ENCODE measurements at places on chromosomes 4 and X.

DNA sequence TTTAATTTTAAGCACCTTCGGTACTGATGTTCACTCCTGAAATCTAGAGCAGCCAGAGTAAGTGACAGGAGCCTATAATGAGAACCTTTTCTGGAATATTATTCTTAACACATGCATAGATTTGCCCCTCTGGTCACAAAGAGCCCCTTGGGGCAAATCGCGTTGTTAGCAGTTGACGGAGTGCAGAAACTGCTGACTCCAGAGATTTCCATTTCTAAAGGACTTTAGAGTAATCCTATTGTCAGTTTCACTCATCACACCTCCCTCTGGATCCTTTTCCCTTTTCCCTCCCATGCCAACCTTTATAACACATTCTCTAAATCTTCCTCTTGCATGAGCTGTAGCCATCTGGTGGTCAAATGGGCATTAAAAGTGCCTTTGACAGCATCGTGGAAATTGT, 264.9 kb upstream of the PRPS2 start:
- DNase-seq, result no peak

- no peak for DNase-seq
These were observed 144.8 kb downstream of the FAT4 start for GRCh38 chr4:125459531-125459930.

DNA sequence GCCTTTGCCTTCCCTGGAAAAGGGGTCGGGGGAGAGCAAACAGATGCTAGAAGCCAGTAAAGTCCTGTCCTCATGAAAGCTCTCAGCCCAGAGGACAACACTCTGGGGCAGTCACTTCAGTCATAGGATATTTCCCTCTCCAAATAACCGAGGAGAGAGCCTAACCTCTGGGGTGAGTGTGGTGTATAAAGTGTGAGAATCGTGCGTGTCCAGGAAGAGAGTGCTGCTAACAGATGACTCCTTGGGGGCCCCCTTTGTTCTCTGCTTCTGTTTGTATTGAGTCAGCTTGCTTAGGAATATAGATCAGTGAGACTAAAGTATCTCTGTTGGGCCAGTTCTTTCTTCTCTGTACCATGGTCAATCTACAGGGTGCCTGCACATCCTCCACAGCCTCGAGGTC, 247.2 kb downstream of the PALLD start:
- no peak for DNase-seq

DNA sequence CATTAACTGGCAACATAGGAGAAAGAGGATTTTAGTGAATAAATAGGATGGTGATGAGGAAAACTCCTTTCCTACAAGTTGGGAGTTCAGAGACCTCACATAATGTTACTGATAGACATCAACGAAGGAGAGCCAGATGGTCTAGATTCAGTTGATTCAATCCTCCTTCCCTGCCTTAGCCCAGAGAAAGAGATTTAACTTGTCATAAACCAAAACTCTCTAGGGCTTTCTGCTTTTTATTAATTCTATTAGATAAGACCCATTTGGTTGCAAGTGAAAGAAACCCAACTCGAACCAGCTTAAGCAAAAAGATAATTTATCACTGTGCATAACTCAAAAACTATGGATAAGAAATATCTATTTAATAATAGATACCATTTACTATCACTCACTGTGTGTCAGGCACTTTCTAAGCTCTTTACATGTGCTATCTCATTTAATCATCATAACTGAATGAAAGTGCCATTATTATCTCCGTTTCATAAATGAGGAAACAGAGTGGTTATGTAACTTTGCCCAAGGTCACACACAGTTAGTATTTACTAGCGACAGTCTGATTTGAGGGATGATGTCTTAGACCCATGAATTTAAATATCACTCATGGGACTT, 4.3 kb upstream of the UNC5C start:
- no peak for DNase-seq

DNA sequence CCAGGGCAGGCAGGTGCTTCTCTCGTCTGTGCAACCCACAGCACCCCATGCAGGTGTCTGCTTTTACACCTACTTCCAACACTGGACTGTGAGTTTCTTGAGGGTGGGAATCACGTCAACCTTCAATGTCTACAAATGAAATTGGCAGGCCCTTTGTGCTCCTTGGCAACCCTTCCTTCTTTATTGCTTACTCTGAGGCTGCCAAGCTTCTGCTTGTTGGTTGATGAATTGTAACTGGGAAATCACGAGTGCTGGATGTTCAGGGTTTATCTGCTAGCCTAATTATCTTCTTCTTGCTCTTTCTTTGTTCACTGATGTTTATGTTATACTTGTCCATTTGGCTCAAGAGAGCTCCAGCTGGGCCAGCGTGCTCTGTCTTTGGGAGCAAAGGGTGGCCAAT, 2.5 kb upstream of the DGAT2L6 start:
- no peak for DNase-seq

GRCh38 chr4:88549815-88550214, 26.2 kb upstream of the PYURF start:
- DNase-seq, result no peak

DNA sequence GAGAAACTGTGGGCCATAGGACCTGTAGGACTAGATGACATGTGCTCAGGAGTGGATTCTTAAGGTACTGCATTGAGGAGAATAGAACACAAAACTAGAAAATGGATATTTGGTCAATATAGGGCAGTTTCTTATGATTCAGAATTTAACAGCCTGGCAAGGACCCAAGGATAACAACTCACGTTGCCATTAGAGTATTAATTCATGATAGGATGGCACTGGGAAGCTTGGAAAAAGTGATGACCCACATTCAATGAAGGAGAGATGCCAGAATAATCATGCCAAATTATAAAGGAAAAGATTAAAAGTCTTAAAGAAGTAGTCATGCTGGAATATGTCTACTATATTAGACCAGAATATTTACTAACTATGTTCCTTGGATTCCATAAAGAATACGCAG, 594.5 kb downstream of the ANKRD50 start:
- DNase-seq, result no peak

GRCh38 chr4:89306486-89307177, 968 bp downstream of the GPRIN3 start:
- DNase-seq, result no peak

- DNase-seq, result no peak
These were observed 71.5 kb downstream of the TMEM47 start for GRCh38 chrX:34585561-34585960.

GRCh38 chr4:106062452-106062875, 167.2 kb downstream of the NPNT start:
- no peak for DNase-seq

DNA sequence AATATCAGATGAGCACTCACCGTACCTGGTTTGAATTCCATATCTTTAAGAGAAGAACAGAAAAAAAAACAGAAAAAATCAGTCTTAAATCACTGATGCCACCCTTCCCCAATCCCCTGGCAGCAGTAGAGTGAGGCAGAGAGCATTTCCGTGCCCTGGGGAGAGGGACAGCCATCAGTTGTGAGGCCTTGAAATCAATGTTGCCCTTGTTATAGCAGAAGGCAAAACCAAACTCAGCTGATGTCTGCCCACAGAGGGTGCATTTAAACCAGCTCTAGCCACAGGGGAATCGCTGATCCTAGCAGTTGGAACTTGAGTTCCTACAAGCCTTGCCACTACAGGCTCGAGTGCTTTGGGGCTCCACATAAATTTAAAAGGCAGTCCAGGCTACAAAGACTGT, 338.5 kb upstream of the FMR1 start:
- no peak for DNase-seq

DNA sequence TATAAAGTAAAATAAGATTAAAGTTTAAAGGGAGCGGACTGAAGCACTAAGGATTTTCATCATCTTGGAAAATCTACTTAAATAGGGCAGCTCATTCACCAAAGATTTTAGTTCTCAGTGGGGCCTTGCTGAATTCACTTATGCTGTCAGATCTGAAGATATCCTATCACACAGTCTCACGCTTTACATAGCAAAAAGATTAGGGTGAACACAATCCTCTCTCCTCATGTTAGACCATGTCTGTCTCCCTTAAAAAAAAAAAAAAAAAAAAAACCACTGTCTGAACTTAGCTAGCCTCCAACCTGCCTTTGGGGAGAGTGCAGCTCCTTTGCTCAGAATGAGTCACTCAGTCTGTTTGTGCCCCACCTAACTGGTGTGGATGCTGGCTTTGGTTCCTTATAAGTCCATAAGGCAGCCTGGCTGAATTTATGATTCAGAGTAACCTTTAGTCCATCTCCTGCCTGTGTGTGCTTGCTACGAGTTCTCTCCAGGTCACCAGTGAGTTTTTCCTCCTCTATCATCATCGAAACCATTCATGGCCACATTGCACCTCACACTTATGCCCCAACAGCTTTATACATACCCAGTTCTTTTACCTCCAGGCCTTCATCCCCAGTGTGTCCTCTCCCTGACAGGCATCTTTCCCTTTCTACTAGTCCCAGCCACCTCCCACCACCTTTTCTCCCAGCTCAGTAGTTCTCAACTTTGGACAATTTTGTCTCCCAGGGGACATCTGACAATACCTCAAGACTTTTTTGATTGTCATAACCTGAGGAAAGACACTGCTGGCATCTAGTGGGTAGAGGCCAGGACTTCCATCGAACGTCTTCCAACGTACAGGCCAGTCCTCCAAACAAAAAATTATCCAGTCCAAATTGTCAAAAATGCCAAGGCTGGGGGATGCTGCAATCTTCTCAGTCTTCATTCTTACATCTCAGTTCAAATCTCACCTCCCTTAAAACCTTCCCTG, 220.7 kb upstream of the EMCN start:
- no peak for DNase-seq

GRCh38 chr4:172007889-172008288, 194.7 kb downstream of the GALNTL6 start:
- no peak for DNase-seq

DNA sequence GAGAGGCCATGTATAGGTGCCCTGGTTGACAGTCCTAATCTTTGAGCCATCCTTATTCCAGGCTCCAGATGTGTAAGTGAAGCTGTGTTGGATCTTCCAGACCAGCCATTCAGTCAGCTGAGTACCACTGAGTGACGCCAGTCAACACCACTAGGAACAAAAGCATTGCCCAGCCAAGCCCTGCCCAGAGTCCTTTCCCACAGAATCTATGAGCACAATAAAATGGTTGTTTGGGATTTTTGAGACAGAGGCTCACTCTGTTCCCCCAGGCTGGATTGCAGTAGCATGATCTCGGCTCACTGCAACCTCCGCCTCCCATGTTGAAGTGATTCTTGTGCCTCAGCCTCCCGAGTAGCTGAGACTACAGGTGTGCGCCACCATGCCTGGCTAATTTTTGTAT, 262.5 kb downstream of the BCOR start:
- DNase-seq, result no peak

DNA sequence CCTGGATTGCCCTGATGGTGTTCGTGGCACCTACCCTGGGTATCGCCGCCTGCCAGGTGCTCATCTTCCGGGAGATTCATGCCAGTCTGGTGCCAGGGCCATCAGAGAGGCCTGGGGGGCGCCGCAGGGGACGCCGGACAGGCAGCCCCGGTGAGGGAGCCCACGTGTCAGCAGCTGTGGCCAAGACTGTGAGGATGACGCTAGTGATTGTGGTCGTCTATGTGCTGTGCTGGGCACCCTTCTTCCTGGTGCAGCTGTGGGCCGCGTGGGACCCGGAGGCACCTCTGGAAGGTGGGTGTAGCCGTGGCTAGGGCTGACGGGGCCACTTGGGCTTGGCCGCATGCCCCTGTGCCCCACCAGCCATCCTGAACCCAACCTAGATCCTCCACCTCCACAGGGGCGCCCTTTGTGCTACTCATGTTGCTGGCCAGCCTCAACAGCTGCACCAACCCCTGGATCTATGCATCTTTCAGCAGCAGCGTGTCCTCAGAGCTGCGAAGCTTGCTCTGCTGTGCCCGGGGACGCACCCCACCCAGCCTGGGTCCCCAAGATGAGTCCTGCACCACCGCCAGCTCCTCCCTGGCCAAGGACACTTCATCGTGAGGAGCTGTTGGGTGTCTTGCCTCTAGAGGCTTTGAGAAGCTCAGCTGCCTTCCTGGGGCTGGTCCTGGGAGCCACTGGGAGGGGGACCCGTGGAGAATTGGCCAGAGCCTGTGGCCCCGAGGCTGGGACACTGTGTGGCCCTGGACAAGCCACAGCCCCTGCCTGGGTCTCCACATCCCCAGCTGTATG, 1.8 kb downstream of the AVPR2 start:
- DNase-seq, result no peak

- no peak for DNase-seq
These were observed 69.7 kb upstream of the TFDP3 start for GRCh38 chrX:133287860-133288259.

DNA sequence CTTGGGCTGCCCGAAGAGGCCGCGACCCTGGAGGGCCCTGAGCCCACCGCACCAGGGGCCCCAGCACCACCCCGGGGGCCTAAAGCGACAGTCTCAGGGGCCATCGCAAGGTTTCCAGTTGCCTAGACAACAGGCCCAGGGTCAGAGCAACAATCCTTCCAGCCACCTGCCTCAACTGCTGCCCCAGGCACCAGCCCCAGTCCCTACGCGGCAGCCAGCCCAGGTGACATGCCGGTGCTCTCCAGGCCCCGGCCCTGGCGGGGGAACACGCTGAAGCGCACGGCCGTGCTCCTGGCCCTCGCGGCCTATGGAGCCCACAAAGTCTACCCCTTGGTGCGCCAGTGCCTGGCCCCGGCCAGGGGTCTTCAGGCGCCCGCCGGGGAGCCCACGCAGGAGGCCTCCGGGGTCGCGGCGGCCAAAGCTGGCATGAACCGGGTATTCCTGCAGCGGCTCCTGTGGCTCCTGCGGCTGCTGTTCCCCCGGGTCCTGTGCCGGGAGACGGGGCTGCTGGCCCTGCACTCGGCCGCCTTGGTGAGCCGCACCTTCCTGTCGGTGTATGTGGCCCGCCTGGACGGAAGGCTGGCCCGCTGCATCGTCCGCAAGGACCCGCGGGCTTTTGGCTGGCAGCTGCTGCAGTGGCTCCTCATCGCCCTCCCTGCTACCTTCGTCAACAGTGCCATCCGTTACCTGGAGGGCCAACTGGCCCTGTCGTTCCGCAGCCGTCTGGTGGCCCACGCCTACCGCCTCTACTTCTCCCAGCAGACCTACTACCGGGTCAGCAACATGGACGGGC, 579 bp downstream of the ABCD1 start:
- DNase-seq, result no peak

DNA sequence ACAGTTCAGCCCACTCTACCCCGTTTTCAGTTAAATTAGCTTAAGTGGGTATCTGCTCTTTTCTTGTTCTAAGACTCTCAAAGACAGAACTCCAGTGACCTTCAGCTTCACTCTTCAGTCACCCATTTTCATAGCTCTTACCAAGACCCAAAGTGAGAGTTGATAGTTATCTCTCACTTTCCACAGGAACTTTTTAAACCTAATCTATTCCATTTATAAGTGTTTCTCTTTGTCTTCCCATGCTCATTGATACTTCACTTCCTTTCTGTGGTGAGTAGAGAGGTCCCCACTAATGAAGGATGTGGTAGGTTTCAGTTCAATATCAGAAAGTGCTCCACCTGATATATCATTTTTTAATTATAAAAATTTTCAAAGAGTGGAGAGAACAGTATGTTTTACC, 33.4 kb downstream of the COX18 start:
- DNase-seq, result no peak

- no peak for DNase-seq
These were observed 199.5 kb upstream of the ZCCHC13 start for GRCh38 chrX:74104356-74105015.

All from stimulated activated CD8-positive, alpha-beta memory T cell treated with anti-CD3 and anti-CD28 coated beads, Interleukin-15, amount 100 ng/mL, for 48 hours (primary cell).